ENCODE measurements at places on chromosomes 13 and 19.

DNA sequence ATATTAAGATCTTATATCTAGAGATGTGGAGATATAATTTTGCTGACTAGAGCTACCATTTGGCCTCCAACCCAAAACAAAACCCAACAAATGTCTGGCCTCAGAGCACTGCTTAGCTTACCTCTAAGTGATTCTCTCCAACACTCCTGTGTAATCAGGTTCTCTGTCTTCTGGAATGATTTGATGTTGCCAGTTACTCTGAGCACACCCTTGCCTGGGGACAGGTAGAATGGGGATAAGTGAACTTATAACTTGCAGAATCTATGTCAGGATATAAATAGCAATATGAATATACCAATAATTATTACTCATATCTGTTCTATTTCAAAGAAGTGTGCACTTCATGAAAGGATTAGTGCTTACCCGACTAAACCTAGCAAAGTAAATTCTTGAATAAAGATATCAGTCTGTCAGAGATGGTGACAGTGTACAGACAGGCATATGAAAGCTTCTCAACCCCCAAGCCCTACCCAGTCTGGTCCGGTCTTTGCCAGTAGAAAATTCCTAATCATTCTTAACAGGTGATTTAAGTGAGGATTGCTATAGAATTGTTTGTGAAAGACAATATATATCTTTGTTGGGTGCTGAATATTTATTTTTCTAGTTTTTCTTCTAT, 33.0 kb downstream of the ZAR1L start:
- no peak for DNase-seq

GRCh38 chr13:75761369-75761768, 125.2 kb downstream of the LMO7 start:
- DNase-seq, result peak; percentile 53

GRCh38 chr13:34038541-34039068, 220.7 kb downstream of the RFC3 start:
- DNase-seq, result no peak

- no peak for DNase-seq
Observed at GRCh38 chr13:80382576-80382975, 41.6 kb upstream of the SPRY2 start.

GRCh38 chr13:85216576-85216975, 582.6 kb downstream of the SLITRK6 start:
- DNase-seq, result no peak

DNA sequence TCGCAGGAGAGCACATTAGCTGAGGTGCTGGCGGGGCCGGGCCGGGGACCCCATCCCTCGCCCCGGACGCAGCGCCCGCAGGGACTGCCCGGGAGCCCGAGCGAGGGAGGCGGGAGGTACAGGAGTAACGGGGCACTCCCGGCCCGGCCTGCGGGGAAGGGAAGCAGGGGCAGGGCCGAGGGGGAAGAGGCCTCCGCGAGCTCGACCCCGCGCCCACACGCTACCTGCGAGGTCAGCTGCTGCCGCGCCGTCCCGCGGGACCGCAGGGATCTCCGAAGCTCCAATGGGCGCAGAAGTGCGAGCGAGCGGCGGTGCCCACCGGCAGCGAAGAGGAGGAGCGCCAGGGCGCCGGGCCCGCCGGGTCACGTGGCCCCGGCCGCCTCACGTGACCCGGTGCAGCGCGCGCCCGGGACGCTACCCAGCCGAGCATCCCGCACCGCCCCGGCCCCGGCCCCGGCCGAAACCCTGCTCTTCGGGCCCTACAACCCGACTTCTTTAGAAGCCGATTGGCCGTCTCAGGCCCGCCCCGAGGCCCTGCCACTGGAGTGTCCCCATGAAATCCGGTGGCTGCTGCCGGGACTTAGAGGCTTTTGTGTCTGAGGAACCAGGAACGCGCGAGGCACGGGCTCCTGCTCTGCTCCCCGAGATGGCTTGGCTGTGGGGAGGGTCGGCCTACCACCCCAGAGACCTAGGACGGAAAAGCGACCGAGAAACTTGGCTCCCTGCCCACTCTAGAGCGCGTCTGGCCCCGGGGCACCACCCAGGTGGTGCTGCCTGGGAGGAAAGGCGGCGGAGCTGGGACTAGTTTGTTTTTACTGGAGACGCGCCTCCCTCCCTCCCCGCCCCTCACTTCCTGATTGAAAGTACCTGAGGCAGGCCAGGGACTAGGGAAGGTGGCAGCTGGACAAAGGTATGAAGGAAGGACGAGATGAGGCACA, at the start of gene RCBTB1:
Gene RCBTB1, minus strand, starts transcription at position 339 of the 938 bp plus-strand sequence. CDS start 18,279 bp downstream, outside the sequence.
- peak; percentile 41 for DNase-seq

GRCh38 chr13:35598790-35599369, 122.4 kb upstream of the MAB21L1 start:
- peak; percentile 21 for DNase-seq

- no peak for DNase-seq
Observed at GRCh38 chr13:84870190-84870589, 929.0 kb downstream of the SLITRK6 start.

DNA sequence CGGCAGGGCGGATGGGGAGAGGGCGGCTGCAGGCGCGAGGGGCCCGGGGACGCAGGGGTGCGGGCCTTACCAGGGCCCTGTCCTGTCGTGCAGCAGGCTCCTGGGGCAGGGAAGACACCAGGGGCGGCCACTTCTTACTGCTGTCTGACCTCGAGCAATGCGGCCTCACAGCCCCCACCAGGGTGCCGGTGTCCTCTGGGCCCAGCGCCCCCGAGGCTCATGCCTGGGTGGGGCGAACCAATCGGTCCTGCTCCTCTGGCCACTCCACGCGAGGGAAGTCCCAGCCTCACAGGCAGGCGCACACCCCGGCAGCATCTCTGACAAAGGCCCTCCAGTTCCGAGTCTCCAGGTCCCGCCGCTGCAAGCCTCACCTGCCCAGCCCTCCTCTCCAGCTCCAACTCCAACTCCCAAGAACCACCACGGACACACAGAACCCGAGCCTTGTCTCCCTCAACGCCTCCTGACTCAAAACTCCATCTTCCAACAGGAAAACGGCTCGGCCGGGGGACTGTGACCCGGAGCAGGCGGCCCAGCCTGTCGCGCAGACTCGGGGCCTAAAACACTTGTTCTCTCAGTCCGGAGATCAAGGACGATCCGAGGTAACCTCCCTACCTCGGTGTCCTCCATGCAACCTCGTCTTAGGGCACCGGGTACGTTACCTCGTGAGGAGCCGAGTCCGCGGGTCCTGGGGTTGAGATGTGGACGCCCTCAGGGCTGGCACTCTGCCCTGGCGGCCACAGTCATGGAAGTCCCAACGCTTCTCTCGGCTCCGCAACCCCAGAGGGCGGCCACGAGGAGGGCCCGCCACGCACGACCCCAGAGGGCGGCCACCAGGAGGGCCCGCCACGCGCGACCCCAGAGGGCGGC, 6.5 kb downstream of the FGF22 start:
- DNase-seq, result no peak

DNA sequence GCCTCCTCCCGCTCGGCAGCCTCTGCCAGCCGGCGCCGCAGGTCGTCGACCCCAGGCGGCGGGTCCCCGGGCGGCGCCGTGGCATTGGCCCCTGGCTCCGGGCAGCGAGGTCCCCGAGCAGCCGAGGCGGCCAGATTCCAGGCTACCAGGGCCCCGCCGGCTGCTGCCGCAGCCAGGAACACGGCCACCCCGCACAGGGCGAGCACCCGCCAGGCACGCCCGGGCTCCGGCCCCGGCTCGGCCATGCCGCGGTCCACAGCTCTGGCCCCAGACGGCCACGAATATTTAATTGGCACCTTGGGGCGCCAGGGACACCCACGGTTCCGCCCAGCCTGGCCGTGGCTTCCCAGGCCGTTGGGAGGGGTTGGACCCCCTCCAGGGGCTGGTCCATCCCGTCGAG, at the start of gene CCDC194:
Gene CCDC194, minus strand, starts transcription at position 283 of the 400 bp plus-strand sequence. Its CDS starts 38 bp downstream, at position 245.
- DNase-seq, result no peak

GRCh38 chr19:35248310-35249145, at the start of gene LSR:
Gene LSR, plus strand, starts transcription at chr19:35249002. Its CDS starts 21 bp downstream, at chr19:35249023.
- no peak for DNase-seq

DNA sequence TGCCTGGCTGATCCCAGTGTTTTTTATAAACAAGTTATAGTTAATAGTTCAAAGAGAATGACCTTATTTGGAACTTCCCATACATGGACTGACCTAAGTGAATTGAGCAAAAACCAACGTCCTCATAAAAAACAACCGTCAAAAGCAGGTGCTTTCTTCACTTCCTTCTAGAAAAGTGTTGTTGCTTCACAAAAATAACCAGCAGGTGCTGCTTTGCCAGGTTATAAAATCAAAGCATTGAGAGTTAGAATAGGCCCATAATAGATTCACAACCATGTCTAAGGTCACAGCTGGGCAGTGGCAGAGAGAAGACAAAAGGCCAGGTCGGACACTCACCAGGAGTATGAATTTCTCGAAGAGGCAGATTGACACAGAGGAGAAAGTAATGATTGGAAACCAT, 9.5 kb downstream of the RUBCNL start:
- DNase-seq, result no peak

DNA sequence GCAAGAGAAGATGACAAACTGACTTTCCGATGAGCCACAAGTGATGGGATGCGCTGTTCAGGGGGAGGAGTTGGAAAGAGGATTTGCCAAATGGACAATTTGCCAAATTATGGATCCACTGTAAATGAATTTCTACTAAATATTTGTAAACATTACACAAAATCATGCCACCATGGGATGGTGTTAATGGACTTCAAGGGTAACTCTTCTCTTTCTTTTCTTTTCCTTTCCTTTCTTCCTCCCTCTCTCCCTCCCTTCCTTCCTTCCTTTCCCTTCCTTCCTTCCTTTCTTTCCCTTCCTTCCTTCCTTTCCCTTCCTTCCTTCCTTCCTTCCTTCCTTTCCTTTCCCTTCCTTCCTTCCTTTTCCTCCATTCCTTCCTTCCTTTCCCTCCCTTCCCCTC, 76.0 kb upstream of the PEG3 start:
- no peak for DNase-seq
